ENCODE measurements at places on chromosomes 12 and 14. TPM values are rescaled to one million over a fixed set of nuclear protein-coding genes. Genes with fewer than 3 reads are reported as not detected.

Gene BIN2
- total RNA-seq = 2.3 TPM

Gene BMP4
- total RNA-seq = 46.3 TPM

DNA sequence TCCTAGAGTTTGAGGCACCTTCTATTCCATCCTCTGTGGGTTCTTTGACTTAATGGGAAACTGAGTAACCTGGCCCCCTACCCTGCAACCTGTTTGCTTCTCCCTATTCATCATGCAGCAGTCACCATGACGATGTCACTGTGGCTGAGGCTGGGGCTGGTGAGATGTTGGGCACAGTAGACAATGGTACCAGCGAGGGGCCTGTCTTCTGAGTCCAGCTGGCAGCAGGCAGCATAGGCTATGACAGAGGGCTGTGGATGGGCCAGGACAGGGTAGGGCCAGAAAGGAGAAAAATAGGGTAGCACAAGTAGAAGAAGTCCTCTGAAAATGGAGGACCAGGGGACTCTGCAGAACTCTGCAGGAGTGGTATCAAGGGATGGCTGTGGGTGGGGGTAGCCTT, 2.0 kb downstream of the CIROP start:
- DNase-seq = no peak

DNA sequence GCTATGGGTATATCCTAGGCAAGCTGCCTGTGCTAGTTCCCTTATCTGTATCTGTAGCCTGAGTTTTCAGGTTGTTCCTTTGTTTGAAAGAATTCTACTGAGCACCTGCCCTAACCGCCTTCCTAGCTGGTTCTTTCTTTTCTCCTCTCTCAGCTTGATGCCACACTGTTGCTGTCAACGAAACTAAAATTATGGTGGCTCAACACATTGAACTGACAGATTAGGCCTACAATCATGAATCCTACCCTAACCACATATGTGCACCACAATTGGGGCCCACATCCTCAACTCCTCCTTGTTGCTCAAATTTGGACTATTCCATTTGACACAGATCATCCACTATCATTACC, 36.2 kb upstream of the RESF1 start:
- no peak for DNase-seq

DNA sequence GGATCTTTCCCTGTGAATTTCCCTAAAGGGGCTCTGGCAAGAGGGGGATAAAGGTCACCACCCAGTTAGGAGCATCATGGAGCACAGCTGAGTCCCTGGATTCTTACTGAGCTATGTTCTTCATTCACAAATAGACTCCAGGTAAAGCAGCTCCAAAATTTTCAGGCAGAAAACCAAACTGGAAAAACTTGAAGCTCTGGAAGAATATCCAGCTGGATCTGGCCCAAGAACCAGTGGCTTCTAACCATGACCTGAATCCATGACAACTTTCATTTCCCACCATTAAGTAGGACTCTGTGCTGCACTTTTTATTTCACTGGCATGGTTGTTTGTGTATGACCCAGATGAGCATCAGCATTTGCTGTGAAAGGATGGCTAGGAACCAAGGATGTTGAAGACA, 180.4 kb upstream of the FKBP4 start:
- no peak for DNase-seq

DNA sequence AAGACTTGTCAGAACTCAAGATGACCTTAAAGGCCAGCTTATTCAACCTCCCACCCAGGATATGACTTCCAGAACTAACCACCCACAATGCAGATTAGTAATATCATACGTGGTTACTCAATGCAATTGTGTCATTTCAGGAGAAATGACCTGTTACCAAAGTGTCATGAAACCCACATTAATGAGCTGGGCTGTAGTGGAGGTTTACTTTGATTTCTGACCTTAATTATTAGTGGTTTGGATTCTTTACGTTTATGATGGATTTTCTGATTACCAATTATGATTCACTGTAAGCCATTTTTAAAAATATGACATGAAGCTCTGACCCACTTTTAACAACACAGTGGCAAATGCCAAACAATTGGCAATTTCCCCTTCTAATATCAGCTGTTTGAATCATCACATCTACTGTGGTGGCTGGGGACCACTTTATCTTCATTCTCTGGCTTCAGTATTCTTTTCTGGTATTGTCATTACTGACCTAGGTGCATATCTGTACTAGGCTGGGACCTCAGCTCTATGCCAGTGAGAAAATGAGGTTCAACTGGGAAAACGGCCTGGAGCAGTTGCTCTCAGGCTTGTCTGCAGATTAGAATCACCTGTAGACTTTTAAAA, 223.3 kb downstream of the RGS6 start:
- DNase-seq = no peak

- DNase-seq = no peak
Observed at GRCh38 chr14:101358320-101359125, 202.8 kb upstream of the DIO3 start.

DNA sequence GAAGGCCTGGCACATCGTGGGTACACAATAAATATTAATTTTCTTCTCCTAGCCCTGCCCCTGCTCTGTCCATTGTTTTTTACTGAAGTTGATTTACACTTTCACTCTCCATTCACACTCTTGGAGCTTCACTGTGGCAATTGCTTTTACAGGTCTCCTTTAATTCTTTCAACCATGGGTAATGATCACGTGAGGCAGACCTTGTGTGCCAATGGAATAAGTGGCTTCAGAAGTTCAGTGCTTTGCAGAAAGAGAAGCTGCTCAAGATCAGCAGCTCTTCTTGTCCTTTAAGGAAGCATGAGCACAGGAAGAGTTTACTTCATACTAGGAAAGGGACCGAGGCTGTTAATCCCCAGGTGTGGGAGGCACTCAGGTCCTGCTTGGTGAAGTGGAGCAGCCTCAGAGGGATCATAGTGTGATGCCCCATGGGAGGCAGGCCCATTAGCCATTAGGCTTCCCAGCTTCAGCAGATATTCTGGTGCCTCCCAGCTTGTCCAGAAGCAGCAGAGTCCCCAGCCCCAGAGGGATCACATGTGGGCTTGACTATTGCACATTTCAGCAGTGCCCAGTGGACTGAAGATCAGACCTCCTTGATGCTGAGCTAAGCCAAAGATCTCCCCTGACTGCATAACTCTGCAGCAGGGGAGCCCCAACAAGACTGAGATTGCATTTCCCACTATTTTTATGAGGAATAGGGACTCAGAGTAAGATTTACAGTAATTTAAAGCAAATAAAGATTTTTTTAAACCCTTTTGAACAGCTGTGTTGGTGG, 5.0 kb upstream of the SLC35F4 start:
- DNase-seq = no peak

All from urinary bladder (tissue), 4 donors.